ENCODE measurements at places on chromosomes 3 and 15.
A peak's percentile ranks its signal among the peaks of the same experiment; 100 is the strongest.

GRCh38 chr3:55968331-55968730 is 481.2 kb upstream of the WNT5A start:
- no peak for DNase-seq

GRCh38 chr3:26639339-26639738 is 16.8 kb downstream of the LRRC3B start:
- DNase-seq: no peak

DNA sequence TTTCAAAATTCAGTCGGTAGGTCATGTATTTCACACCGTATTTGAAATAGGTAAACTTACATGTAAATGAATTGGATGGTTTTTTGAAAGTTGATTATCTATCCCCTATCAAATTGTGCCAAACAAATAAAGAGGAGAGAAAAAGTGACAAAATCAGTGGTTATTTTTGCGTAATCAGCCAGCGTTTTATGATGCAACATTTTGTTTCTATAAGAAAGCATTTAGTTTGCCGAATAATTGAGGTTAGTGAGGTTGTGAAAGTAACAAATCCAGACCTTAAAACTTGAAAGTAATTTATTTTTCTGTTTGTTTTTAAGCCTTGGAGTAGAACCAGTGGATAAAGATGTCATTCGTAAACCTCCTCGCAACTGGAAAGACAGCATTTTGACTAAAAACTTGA is 29.3 kb downstream of the ASTE1 start:
- peak; percentile 61 for DNase-seq

DNA sequence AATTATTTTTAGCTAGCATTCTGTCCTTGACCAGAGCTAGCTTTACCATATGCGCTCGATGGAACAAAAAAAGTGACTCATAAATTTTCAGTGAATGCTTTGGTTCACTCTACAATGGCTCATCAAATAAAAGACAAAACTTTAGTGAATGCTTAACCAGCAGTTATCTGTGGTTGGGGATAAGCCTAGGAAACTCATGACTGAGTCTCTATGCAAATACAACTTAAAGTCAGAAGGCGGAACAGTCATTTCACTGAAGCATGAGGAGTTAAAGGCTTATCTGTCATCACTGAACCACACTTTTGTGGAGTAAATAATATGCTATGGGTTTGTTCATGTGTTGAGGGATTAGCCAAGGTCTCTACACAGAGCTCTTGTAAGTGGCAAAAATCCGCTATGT is 308.4 kb downstream of the SQOR start:
- peak; percentile 5 for DNase-seq

DNA sequence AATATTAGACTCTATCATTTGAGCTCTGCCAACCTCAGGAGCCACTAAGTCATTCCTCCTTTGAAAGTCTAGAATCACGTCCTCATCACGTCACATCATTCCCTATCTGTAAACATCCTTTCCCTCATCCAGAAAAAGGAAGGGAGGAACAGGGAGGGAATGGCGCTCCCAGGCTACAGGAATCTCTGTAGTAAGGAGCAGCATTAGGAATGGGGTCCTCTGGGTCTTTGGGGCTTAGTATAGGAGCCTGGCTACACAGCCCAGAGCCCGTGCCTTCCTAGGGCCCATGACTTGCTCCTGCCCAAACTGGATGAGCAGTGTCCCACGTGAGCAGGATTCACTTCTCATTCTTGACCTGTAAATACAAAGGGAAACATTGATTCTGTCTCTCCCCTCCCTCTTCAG is 1.6 kb downstream of the TAGLN3 start:
- DNase-seq: no peak

GRCh38 chr3:56347219-56347871 is 120.9 kb downstream of the ERC2 start:
- DNase-seq: peak; percentile 51

DNA sequence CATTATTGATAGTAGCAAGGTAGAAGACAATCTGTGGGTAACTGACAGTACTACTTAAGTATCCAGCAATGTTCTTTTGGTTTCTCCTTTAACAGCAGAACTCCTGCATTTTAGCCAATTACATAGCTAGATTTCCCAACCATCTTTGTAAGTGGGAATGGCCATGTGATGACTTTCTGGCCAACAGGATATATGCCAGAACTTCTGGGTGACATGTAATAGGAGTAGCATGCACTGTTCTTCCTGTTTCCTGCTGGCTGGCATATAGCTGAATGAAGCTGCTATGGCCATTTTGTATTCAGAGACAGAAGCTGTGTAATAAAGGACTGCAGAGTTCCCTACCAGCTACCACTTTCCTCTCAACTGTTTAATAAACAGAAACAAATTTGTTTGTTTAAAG is 18.0 kb downstream of the SPICE1 start:
- no peak for DNase-seq
